SK-N-SH treated with all-trans-retinoic acid at 6 μM for 48 hours (cell line): ENCODE measurements at places on chromosomes 2 and 18.
A peak's percentile ranks its signal among the peaks of the same experiment; 100 is the strongest.

- ATAC-seq: peak; percentile 44
Measured at GRCh38 chr2:3430172-3430571, 50.7 kb downstream of the TRAPPC12 start.

GRCh38 chr2:36203366-36203765, 152.2 kb upstream of the CRIM1 start:
- no peak for ATAC-seq

DNA sequence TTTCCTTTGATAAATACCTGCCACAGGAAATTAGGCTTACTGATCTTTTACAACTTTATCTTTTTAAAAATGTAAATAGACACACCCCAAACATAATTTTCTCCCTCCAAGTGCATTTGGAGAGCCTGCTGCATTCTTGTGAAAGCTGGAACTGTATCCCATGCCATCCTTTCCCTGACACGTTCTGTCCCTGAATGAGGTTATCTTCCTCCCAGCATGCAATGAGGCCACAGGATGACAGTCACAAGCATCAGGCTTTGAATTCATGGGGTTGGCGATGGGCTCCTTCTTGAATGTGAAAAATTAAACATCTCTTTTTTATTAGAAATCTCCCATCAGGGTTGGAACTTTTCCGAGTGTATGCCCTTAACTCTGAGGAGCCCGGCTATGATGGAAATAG, 77.8 kb downstream of the CTAGE1 start:
- ATAC-seq: no peak

DNA sequence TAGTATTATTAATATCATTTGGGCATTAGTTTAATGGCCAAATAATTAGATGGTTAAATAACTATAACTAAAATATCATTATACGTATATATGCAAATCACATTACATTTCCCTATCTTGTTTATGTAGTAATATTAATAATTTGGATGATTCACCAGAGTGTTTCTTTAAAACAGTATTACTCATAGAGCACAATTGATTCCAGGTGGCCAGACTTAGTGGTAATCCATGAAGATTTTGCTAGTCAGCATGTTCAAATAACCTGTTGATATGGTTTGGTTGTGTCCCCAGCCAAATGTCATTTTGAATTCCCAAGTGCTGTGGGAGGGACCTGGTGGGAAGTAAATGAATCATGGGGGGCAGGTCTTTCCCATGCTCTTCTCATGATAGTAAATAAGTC, 782.3 kb downstream of the LRP1B start:
- ATAC-seq: peak; percentile 70; the same call in 2 of the 3 replicates

- ATAC-seq: no peak
Measured at GRCh38 chr18:70036771-70037347, 89.2 kb upstream of the CD226 start.

DNA sequence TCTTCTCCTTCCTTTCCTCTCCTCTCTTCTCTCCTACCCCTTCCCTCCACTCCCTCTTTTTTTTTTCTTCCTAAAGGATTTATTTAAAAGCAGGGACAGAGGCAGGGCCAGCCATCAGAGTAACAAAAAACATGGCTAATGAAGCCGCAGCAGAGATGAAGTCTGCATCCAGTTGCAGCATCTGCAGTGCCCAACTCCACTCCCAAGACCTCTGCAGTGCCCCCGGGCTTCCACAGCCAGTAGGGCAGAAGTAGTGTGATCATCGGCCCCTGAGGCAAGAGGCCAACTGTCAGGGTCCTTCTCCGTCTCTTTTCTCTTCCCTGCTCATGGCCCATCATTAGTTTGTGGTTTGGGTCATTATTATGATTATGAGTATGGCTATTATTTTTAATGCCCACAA, 4.2 kb upstream of the EGR4 start:
- ATAC-seq: no peak

DNA sequence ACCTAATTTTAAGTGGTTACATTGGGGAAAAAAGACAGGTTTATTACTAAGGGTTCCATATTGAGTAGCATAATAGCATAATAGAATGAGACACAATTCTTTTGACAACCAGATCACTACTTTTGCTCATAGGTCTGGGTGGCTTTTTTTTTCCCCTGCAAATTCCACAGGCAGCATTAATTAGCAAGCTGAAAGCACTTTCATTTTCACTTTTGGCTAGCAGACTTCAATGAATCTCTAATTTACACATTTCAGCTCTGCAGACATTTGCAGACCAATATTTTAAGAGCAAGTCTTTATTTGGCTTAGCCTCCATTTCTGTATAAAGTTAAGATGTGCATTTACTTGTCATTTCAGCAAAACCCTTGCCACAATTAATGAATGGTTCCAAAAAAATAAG, 185.5 kb downstream of the NOL4 start:
- no peak for ATAC-seq

DNA sequence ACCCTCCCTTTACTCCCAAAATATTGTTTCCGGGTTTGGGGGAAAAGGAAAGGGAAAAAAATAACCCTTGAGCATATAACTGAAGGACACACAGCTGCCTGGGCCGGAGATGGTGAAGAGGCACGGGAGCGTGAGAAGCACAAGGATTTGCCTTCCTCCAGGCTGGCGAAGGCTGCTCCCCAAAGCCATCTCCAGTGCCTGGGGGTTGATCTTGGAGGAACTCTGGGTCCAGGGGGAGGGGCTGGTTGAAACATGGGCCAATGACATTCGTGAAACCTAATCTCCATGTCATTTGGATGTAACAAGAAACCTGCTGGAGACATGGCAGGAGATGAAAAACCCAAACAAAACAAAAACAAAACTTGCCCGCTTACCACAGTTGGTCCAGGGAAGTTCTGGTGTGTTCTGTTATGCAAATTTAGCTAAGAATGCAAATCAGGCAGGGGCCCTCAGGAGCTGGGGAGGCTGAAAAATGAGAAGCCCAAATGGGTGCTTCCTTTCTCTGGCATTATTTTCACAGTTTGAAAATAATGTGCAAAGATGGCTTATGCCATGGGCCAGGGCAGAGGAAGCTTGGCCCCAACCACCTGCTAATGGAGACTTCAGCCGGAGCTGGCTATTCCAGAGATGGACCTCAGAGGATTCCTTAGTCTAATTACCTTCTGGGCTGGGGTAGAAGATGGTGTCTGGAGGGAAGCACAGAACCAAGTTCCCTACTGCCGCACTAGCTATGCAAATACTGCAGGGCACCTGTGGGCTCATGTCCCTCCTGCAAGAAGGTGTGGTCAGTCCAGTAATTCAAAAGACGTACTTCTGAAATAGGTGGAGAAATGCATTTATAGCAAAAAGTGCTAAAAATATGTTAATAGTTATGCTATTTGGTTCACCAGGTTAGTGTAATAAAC, 180.9 kb downstream of the BCL2 start:
- no peak for ATAC-seq

- ATAC-seq: no peak
Measured at GRCh38 chr2:164935118-164936101, 19.9 kb downstream of the SLC38A11 start.

GRCh38 chr2:168363347-168364092, 92.6 kb upstream of the CERS6 start:
- no peak for ATAC-seq

DNA sequence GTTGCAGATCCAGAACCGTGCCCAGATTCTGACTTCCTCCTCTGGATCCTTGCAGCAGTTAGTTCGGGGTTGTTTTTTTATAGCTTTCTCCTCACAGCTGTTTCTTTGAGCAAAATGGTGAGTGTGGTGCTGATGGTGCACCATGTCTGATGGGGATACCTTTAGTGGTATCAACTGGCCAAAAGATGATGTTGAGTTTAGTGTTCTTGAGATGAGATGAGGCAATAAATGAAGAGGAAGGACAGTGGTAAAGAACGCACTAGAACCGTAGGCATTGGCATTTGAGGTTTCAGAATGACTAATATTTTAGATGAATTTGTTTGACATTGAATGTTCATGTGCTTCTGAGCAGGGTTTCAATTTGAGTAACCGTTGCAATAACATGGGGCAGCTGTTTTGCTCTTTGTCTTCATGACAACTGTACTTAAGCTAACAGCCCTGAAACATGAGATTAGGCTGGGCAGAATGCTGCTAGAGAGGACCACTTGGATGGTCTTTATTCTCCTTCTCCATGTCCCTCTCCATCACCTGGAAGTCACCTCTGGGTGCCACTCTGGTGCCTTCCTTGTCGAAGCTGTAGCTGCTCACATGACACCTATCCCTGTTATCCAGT, 3.9 kb downstream of the CTLA4 start:
- no peak for ATAC-seq

DNA sequence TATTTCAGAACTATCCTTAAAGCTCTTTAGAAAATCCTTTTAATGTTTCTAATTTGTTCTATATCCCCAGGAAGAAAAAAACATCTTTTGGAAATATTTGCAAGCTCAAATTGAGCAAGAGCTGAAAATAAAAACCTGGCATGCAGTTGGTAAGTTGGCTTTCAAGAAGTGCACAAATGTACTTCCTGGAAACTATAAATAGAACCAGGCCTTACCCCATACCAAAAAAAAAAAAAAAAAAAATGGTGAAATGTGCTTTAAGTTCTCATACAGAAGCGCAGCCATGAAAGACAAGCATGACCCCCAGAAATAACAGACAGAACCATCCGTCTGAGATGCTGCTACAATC, 178.5 kb downstream of the HDAC4 start:
- ATAC-seq: no peak

DNA sequence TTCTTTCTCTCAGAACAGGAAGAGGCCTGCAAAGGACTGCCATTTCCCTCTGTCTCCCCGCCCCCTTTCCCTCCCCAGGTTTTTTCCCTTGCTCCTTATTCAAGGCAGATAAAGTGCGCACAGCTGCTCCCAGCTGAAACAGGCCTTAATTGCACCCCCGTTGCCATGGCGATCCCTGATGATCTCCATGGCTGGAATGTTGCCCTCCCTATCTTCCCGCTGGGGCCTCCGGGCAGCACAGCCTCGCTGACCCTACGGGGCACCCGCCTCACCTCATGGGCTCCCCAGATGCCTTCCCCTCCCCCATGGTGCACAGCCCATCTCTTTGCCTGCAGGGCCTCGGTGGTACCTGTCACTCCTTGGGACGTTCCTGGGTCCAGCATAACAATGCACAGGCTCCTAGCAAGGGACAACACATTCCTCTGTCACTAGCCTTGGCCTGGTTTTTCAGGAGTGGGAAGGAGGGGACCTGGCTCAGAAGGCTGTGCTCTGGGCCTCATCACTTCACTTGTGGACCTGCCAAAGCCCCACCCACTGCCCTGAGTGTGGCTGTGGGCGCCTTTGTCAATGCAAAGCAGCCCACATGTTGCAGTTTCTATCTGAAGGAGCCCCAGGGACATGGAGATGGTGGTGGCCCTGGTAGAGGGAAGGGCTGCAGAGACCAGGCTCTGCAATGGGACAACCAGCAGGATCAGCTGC, 115.0 kb downstream of the CELF4 start:
- ATAC-seq: no peak; the same call in 2 of the 3 replicates

DNA sequence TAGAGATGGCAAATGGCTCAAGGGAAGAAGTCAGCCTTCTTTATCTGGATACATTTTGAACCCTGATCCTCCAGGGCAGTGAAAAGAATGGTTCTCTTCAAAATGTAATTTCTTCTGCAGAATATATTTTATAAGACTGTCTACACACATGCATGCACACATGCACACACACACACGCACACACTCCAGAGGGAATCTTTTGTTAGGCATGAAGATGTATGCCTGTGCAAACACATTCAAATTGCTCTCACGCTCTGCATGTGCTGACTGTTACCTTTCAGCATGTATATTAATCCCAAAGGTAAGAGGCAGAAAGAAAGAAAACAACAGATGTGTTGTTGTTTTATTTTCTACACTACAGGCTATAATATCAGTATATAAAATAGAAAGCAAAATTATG, 43.2 kb downstream of the SLC5A7 start:
- ATAC-seq: peak; percentile 33; the same call in 1 of the 3 replicates

GRCh38 chr18:3478262-3478978, 28.4 kb downstream of the TGIF1 start:
- no peak for ATAC-seq

DNA sequence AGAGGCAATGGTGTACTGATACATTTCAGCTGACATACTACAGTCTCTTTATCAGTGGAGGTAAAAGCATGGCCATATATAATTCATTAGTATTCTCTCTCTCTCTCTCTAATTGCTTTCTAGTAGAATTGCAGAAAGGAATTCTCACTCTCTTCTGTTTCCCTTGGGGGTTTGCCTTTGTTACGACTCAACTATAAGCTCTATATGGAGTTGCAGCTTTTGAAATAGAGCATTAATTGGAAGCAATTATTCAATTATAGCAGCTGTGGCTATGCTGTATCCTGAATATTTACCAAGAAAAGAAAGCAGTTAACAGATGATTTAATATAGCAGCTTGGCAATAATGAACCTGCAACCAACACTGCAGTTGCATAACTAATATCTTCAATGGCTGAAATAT, 132.7 kb upstream of the STON1 start:
- no peak for ATAC-seq

DNA sequence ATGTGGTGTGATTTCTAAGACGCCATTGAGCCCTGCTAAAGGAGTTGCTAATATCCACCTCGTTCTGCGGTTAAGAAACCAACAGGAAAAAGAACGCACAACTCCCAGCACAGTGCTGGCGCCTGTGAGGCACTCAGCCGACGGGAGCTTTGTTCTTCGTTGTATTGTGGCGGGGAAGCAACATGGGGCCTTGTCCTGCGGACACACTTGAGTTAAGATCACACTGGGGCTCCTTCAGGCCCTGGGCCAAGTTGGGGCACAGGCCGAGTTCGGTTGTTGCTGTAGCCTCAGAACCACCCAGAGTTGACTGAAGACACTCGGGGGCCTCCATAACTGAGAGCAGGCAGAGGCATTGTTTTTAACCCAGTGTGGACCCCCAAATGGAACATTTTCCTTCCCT, 30.6 kb upstream of the CD8A start:
- no peak for ATAC-seq

GRCh38 chr2:238401551-238401950, 25.2 kb upstream of the ASB1 start:
- ATAC-seq: no peak

DNA sequence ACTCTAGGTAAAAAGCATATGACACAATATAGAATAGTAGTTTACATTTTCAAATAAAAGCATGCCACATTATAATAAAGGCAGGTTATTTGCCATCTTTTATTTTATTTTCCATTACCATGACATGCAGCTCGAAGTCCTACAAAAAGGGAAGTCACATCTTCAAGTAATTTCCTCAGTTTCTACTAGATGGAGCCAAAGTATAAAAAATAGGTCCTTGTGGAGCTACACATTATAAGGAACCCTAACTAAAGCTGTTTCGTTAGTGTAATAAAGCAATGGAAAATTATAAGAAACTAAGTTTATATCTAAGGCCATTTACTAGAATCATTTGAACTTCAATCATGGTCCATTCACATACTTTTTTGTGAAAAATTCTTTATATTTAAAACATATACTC, 674.5 kb downstream of the KCNJ3 start:
- ATAC-seq: peak; percentile 59; the same call in 1 of the 3 replicates

DNA sequence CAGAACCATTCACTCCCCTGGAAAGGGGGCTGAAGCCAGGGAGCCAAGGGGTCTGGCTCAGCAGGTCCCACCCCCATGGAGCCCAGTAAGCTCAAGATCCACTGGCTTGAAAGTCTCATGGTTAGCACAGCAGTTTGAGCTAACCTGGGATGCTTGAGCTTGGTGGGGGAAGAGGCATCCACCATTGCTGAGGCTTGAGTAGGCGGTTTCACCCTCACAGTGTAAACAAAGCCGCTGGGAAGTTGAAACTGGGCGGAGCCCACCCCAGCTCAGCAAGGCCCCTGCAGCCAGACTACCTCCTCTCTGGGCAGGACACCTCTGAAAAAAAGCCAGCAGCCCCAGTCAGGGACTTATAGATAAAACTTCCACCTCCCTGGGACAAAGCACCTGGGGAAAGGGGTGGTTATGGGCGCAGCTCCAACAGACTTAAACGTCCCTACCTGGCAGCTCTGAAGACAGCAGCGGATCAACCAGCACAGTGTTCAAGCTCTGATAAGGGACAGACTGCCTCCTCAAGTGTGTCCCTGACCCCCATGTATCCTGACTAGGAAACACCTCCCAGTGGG, 14.7 kb upstream of the TTC32 start:
- ATAC-seq: no peak
